ENCODE measurements at places on chromosomes 1 and 21. TPM values are rescaled to one million over a fixed set of nuclear protein-coding genes. Genes with fewer than 3 reads are reported as not detected.

RNF186 gene
- not detected for total RNA-seq

LCA5L gene
- total RNA-seq, result 0.42 TPM

- no peak for DNase-seq
Observed at GRCh38 chr1:175287377-175287776, 94.8 kb upstream of the KIAA0040 start.

DNA sequence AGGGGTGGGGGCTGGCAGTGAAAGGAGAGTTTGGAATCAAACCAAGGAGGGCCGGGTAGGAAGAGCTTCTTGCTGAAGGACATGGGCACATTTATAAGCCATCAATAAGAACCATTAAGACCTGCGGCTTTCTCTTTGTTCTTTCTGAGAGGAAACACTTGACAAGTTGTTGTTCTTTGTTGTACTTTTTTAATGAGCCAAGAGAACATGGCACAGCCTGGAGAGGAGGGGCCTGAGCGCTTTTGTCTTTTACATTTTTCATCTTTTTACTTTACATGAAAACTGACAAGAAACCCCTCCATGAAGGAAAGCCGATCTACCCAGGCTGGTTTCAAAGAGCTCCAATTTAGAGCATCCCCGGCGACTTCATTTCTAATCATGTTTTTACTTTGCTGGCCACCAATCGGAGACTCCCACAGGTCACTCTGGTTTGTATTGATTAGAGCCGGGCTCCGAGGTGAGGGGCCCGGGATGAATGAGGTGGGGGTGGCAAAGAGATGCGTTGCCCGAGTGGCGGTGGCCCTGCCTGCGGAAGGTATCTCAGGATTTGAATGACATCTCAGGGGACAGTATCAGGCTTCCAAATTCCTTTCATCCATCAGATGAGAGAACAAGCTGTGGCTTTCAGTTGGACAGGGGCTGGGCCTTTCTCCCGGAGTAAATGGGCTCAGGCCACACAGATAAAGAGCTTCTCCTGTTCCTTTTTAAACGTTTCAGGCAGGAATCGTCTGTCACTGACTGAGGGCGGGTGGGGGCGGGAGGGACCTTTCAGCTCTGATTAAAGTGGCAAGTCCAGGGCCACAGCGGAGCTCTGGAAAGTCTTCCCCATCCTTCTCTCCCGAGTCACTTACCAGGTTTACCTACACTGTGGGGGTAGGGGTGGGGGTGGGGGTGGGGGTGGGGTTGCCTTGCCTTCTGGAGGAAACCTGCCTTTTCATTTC, 138.8 kb upstream of the ARHGEF16 start:
- no peak for DNase-seq

DNA sequence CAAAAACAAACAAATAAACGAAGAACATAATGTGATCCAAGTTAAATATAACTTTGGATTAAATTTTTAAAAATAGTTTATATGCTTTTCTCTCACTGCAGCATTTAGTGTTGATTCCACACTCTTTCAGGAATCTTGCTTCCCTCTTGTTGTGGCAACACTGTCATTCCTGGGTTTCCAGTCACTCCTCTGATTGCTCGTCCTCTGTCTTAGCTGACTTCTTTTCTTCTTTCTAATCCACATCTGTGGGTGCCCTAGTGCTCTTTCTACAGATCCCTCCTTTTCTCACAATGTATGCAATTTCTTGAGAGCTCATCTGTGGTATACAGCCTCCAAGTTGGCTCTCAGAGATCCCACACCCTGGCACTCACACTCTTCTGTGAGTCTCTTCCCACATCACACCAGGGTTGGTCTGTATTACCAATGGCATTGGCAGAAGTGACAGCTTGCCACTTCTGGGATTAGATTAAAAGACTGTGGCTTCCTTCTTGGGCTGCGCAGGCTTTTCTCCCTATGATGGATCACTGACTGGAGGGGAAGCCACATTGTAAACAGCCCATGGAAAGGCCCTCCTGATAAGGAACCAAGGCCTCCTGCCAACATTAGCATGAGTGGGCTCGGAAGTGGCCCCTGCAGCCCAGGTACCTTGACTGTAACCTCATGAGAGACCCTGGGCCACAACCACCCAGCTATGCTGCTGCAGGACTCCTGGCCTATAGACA, 11.5 kb upstream of the MYOC start:
- DNase-seq, result no peak

TRABD2B gene
- 0.25 TPM for total RNA-seq

Data from foreskin keratinocyte (primary cell).